ENCODE measurements at places on chromosomes 3 and 15.

GRCh38 chr15:52093539-52094510 is 18.8 kb downstream of the BCL2L10 start:
- peak; percentile 98 for DNase-seq

DNA sequence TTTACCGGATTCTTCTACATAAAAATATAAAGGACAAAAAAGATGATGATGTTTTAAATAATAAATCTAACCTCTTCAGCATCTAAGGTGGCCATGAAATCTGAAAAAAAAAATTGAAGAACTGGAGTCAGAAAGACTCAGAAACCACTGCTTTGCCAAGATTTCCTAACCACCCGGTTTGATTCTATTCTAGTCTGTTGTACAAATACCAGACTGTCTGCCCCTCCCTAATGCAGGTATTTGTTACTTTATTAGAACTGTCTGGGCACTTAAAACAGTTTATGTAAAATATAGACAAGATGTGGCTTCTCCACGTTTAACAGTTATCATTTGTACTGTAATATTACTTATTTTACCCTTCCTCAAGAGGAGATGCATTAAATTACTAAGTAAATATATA is 48.8 kb downstream of the UACA start:
- no peak for DNase-seq

GRCh38 chr15:42344763-42345162 is 14.5 kb upstream of the CAPN3 start:
- no peak for DNase-seq

- no peak for DNase-seq
These were observed 6.1 kb upstream of the SFMBT1 start for GRCh38 chr3:53051929-53052328.

DNA sequence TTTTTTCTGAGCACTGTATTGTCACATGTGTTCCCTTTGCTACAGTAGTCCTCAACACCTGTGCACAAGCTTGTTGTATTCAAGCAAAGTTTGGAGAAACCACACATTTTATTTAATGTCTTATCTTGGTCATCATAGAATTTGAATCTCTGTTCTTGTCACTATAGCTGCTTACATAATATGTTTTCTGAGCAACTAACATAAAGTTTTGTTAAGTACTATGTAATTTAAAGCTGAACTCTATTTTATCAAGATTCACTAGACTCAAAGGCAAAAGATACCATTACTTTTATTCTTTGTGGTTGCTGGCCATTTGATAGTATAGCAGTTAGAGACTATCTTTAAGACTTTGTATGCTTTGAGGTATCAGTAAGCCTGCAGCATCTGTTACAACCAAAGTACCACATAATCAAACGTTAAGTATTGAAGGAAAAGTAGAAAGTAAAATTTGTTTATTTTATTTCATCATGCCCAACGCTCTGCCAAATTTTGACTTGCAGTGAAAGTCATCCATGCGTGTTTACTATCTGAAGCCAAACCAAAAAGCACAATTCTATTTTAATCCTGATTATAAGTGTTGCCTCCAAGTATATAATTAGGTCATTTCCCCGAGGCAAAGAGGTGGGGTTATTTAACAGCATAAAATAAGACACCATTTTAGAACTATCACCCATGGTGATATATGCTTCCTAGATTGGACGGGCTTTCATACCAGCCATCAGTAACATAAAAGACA is 10.3 kb upstream of the ABHD10 start:
- no peak for DNase-seq

Measured in NCI-H460 (cell line).